Body of pancreas (tissue), 4 donors: ENCODE measurements at places on chromosomes 13 and 19.

- DNase-seq, result no peak
Observed at GRCh38 chr13:93296584-93296983, 70.0 kb downstream of the GPC6 start.

DNA sequence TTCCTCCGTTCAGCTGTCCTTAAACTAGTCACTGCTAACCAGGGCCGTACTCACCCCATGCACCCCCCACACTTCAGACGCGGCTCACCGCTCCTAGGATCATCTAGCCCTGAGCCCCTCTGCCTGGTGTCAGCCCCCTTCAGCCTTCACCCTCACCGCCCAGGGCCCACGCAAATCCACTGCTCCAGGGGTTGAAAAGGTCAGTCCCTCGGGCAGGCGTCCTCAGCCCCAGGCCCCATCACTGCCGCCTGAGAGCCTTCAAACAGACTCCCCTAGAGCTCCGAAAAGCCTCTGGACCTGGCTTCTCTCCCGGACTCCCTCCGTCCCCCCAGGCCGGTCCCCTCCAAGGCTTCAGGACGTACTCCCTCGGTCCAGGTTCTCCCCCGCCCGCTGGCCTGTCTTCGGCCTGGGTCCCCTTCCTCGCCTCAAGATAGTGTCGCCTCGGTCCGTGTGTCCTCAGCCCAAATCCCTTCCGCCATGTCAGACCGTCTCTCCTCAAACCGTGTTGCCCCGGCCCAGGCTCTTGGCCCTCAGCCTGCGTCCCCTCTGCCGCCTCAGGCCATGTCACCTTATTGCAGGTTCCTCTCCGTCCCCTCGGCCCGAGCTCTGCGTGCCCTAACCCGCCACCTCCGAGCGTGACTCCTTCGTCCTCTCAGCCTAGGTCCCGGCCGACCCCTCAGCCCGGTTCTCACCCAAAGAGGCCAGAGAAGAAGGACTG lies 553 bp downstream of the NAPA start:
- peak; percentile 19 for DNase-seq

DNA sequence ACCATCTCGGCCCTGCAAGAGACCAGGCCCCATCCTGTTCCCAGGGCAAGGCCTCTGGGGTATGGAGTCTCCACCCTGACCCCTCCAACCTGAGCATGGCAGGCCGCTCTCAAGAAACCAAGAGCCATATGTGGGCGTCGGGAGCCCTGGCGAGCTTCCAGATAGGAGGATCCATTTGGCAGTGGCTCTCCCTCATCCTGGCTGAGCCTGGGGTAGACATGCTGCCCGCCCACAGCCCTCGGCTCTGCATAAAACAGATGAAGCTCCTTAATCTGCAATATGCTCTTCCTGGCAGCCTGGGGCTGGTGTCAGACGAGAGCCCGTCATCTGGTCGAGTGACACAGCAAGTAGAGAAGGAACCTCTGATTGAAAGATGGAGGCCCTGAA lies 6.1 kb downstream of the ATP13A1 start:
- DNase-seq, result no peak

GRCh38 chr13:110714797-110715394 lies 1.4 kb downstream of the ING1 start:
- peak; percentile 68 for DNase-seq

- DNase-seq, result peak; percentile 86
Observed at GRCh38 chr13:24221007-24221406, 60.5 kb downstream of the SPATA13 start.

DNA sequence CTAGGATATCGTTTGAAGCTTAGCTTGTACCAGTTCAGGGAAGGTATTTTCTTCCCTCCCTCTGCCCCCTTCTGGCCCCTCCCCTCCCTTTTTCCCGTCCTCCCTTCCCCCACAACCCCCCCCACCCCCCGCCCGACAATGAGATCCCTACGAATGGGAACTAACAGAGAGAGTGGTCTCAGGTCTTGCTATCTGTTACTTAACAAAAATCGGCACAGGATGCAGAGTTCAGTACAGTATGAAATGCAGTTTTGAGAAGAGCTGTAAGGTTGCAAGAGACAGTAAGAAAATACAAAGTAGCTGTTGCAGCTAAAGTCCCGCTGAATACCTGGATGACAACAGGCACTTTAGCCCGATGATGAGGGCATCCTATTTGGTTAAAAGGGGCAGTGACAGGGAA lies 3.1 kb upstream of the DACH1 start:
- no peak for DNase-seq

DNA sequence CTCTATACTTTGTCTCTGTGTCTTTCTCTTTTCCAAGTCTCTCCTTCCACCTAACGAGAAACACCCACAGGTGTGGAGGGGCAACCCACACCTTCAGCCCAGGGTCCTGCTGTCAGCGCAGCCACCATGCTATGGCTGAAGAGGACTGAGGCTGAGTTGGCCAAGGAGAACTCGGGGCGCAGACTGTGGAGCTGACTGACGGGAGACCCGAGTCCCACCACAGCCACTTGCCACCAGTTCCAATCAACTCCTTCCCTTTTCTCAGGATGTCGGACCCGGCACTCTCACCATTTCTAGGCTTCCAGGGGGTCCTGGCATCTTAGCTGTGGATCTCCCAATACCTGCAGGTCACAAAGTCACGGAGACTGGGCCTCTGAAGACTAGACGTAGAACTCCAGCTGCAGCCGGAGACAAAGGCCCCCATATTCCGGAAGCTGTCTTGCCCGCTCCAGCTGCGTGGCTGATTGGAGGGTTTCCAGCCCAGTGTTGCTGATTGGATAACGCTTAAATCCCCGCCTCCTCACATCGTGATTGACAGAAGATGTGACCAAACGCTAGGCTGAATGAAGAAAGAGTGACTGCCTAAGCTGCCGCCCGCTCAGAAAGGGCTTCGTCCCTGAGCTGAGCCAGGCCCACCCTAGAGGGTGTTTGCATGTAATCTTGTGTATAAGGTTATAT lies 63.6 kb downstream of the ZNF429 start:
- DNase-seq, result peak; percentile 92

GRCh38 chr13:49112782-49113525 lies 107.2 kb upstream of the MLNR start:
- no peak for DNase-seq

DNA sequence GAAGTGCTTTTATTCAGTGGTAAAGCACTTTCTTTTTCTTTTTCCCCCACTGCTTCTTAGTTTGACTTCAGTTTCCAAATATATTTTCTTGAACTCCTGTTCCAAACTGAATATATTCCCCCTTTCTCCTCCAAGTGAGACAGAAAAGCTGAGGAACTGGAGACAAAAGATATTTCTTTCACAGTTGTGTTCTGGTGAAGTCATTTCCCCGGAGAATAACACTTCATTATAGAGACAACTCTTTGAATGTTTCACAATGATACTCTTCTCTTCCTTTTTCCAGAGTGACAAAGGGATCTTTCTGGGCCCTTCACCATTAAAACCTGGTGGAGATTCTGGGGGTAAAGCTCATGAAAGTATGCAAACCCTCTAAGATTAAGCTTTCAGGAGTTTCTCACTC lies 860.8 kb upstream of the SLITRK5 start:
- no peak for DNase-seq
